ENCODE measurements at places on chromosomes 7 and 10.

GRCh38 chr10:61385231-61386001 lies 67.8 kb downstream of the TMEM26 start:
- DNase-seq, result no peak

GRCh38 chr7:143447466-143447865 lies 4.2 kb downstream of the TAS2R60 start:
- no peak for DNase-seq

GRCh38 chr7:128174386-128174785 lies 66.7 kb upstream of the LEP start:
- no peak for DNase-seq

DNA sequence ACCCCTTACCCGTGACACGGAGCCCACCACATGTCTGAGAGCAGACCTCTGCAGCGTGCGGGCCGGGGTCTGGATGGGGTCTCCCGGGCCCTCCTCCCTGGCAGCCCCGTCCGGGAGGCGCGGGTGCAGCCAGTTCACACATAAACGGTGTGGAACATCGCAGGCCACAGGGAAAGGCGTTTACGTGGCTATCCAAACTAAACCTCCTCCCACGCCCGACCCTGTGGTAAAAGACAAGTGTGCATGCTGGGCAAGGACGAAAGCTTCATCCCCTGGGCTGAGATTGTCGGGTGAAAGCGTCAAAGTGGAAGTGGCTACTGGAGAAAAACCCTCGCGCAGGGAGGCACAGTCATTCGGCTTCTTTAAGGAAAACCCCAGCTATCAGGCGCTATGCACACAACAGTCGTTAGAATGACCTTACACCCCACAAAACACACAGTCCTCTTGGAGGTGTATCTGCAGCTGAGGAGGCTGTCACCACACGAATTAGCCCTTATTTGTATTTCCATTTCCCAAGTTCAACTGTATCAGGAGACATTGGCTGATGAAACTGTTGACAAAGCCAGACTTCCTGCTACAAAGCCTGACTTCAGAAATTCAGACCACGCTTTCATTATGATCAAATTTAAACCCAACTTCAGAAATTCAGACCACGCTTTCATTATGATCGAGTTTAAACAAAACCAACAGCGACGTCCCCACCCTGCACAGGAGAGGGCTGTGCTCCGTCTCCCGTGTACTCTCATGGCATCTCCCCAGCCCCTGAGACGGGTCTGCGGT lies 15.3 kb downstream of the GPER1 start:
- no peak for DNase-seq

All from fibroblast of the conjunctiva (primary cell).